ENCODE measurements at places on chromosomes 2 and 18.
A peak's percentile ranks its signal among the peaks of the same experiment; 100 is the strongest.

DNA sequence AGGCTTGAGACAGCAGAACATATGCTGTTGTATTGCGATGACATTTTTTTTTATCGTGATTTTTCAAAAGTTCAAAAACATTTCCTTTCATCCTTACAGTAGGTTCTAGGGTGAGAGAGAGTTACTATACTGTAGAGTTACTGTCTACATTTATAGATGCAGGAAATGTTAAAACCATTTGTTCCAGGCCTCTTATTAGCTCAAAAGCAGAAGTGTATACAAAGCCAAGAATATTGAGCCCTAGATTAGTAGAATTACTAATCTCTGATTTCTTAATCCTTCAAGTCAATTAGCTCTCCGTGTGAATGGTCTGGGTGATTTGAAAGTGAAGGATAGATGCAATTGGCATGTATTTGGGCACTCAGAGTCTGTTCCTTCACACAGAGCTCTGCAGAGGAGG, 73.1 kb downstream of the MAPRE2 start:
- DNase-seq: no peak

DNA sequence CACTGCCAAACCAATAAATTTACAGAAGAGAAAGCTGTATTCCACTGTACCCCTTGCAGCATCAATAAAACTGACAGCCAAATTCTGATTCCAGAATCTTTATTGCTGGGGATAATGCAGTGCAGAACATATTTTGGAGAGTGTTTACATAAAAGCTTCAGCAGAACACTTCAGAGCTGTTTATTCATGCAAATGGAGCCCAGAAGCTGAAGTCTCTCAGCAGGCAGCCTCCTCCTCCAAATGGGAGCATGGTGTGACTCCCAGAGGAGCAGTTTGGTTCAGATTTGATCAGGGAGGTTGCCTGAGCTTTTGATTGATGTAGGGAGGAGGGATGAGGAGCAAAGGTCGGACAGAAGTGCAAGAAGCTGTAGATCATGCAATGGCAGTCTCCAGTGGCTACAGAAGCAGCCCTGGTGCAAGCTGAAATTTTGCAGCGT, 22.4 kb downstream of the LHCGR start:
- no peak for DNase-seq

DNA sequence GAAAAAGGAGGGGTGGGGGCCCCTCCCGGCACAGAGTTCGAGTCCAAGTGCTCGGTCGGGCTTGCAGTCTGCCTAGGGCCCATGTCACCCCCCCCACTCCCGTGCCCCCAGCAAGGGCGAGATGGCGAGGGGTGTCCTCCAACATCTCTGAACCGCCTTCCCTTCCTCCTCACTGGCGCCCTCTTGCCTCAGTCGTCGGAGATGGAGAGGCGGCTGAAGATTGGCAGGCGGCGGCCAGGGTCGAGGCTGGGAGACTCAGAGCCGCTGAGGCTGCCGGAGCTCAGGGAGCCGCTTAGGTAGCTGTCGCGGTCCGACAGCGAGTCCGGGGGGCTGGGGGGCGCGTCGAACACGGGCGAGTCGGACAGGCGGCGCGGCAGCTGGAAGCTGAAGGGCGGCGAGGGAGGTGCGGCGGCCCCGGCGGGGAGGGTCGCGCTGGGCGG, 2.3 kb downstream of the ZFP36L2 start:
- no peak for DNase-seq

GRCh38 chr2:9778012-9778411, 65.3 kb upstream of the TAF1B start:
- no peak for DNase-seq

- DNase-seq: no peak
Observed at GRCh38 chr18:49031511-49032188, 80.9 kb upstream of the SMAD7 start.

DNA sequence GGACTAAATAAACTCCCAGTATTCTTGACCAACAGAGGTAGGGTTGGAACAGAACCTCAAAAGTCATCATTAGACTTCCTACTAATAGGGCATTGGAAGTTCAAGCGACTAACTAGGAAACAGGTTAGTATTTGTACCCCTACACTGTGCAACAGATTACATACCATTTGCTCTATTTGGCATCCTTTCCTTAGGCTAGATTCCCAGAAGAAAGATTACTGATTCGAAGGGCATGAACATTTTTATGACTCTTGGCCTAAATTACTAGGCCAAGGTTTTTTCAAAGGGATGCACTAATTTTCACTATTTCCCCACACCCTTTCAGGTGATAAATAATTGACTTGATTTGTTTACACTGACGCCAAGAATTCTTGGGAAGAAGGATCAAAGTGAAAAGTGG, 104.8 kb upstream of the CYP1B1 start:
- DNase-seq: no peak

DNA sequence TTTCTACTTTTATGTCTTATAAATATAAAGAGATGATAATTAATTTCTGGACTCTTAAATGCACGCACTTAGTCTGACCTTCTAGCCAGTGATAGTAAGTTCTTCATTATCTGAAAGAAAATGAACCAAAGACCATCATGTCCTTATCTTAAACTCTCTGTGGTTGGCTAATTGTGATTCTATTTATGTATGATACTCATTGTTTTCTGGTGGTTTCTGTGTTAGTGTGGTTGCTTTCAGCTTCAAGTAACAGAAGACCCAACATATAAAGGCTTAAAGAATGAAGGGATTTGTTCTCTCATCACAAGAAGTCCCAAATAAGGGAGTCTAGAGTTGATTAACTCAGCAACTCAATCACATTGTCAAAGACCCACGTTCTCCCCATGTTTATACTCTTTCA, 225.2 kb upstream of the TANK start:
- no peak for DNase-seq

DNA sequence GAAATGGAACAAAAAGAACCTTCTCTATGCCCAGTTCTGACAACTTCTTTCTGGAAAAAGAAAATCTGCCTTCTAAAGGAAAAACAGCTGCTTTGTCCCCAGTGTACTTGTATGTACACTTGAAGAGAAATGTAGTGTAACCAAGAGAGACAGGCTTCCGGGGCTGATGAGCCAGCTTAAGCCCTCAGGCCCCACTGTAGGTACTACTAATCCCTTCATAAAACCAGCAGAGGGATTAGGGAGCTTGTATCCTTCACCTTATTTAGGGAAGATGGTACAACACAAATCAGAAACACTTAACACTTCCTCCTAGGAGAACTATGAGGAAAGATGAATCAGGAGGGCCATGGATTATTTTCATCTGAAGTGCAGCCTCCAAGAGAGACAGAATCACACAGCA, 18.8 kb upstream of the SUCLG1 start:
- no peak for DNase-seq

- no peak for DNase-seq
Observed at GRCh38 chr2:103144837-103145236, 383.0 kb downstream of the TMEM182 start.

DNA sequence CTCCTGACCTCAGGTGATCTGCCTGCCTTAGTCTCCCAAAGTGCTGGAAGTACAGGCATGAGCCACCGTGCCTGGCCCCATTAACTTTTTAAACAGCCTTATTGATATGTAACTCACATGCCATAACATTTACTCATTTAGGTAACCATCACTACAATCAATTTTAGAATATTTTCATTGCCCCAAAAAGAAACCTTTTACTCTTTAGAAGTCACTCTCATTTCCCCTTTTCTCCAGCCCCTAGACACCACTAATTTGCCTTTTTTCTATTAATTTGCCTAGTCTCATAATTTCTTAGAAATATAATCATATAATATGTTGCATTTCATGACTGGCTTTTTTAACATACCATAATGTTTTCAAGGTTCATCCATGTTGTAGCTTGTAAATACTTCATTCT, 57.2 kb upstream of the TACR1 start:
- DNase-seq: no peak

- DNase-seq: no peak
Observed at GRCh38 chr2:665340-666073, 11.7 kb downstream of the TMEM18 start.

GRCh38 chr2:16438613-16439321, 226.9 kb downstream of the CYRIA start:
- no peak for DNase-seq

- DNase-seq: no peak
Observed at GRCh38 chr2:158718851-158719250, 76.3 kb upstream of the DAPL1 start.

DNA sequence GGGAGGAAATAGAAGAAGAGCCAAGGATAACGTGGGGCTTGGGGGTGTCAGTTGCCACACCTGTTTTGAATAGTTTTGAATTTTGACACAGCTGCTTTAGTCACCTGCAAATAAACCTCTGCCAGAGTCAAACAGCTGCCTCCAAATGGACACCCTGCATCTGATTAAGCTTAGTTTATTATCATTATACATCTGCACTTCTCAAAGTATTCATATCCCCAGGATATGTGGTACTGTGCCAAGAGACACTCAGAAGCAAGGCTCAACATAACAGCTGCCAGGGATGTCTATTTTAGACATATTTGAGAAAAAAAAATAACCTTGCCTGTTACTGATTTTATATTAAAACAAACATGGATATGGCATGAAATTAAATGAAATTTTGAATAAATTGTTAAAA, 122.5 kb upstream of the WDR75 start:
- DNase-seq: no peak

- peak; percentile 27 for DNase-seq
Observed at GRCh38 chr2:15334644-15335326, 226.3 kb downstream of the NBAS start.

DNA sequence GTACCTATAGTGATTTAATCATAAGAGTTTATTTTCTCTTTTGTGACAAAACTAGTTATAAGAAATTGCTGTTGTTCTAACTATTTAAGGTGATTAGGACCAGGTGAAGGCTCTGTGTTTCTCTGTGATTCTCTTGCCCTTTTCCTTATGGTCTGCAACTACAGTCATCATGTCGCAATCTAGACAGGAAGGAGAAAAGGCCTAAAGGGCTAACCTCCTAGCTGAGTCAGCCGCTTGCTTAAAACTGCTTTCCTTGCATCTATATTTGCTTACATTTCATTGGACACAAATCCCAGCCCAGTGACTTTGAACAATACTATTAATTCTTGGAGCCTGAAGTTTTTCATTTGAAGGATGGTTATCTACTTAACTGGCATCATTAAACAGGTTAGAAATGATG, 93.1 kb downstream of the PIK3C3 start:
- peak; percentile 85 for DNase-seq

DNA sequence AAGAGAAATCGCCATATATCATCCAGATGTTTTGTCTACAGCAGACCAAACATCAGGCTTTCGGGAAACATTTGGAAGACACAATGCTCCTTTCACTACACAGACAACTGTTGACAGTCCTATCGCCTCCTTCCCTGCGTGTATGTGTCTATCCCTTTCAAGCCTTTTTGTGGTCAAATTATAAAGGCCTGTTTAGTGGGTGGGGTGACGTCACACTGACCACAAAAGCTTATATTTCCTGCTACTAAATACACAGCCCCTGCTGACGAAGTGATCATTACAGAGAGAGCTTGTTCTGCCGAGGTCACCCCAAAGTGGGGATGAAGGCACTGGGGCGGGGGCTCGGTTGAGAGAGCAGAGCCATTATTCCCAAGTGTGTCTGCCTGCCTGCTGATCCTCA, 302.7 kb upstream of the TNP1 start:
- DNase-seq: peak; percentile 88

- no peak for DNase-seq
Observed at GRCh38 chr2:15594291-15595256, 2.9 kb downstream of the DDX1 start.

DNA sequence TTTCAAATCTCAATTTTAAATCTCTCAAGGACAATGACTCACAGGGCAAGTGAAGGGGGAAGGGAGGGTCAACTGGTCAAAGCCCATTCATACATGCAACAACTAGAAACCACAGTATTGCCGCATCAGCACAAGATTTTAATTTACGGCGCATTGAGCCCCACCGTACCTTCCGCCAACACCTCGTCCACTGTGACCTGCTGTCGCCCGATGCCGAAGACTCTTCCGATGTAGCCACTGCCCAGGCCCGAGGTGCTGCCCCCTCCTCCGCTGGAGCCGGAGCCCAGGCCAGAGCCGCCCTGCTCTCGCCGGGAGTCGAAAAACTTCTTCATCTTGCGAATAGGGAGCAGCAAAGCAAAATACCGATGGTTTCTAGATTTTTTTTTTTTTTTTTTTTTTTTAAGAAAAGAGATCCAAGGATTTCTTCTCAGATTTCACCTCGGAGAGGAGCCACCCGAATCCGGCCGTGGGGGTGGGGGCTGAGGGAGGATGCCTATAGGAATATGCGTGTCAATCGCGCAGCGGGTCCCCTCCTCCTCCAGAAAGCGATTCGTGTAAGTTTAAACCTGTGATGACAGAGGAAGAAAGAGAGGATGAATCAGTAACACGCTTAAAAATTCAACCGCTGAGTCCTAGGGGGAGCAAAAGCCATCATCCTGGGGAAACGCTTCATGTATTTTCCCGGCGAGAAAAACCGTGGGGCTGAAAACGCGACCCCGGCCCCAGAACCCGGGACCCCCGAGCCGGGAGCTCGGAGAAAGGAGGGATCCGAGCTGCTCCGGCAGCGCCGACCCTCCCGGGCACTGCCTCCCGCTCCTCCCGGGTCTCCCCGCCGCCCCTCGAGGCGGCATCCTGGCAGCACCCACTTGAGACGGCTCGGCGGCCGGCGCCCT, 584 bp downstream of the AAK1 start:
- peak; percentile 62 for DNase-seq

DNA sequence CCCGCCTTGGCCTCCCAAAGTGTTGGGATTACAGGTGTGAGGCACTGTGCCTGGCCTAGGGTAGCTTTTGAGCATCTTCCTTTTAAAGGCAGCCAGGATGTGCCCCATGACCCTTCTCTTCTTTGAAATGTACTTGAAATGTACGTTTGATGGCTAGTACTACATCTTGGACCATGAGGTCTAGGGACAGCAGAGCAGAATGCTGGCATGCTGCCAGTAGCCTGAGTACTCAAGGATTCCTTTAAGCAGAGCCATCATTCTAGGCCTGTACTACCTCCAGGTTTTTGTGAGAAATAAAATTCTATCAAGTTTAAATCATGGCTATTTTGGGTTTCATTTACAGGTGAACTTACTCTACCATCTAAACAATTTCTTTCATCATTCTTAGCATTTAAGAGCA, 2.9 kb upstream of the EML6 start:
- DNase-seq: no peak

DNA sequence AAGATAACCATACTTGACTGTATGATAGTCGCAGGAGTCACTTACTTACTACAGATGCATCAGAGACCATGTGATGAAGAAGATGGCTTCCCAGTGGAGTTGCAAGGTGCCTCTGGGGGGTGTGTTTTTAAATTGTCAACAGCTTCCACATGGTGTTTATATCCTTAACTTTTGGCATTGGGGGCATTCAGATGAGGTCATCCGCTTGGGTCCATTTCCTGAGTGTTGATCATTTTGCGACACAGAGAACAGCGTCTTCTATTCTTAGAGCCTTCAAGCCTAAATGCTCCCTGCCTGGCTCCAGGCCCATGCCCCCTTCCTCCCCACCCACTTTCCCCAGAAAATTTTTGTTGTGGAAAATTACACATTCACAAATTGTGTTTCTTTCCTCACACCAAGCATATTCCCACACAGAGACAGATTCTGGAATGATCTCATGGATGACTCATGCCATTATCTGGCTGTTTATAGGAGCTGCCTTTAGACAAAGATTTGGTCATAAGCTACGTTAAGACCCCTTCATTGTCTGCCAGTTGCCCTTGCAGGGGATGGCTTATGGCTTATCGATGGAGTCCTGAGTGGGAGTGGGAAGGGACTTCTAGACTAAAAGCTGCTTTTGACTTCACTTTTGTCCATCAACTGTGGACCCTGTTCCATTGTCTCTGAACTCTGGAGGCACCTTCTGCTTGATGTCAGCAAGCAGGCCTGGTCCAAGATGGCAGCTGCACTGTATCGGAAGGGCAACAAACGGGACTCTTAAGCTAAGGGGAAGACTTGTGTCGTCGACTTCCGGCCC, 91.8 kb downstream of the CABLES1 start:
- DNase-seq: peak; percentile 75

Data from non-pigmented ciliary epithelial cell (primary cell).